ENCODE measurements at places on chromosomes 2 and 18.

DNA sequence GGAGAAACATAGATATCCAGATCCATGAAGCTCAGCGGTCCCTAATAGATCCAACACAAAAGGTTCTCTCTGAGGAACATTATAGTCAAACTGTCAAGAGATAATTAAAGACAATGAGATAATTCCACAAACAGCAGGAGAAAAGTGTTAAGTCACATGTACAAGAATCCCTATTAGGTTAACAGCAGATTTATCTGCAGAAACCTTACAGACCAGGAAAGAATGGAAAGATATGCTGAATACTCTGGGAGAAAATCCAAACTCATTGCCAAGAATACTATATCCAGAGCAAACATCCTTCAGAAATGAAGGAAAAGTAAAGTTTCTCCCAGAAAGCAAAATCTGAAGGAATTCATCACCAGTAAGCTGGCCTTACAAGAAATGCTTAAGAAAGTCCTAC is 10.8 kb upstream of the KDM3A start:
- DNase-seq = no peak

DNA sequence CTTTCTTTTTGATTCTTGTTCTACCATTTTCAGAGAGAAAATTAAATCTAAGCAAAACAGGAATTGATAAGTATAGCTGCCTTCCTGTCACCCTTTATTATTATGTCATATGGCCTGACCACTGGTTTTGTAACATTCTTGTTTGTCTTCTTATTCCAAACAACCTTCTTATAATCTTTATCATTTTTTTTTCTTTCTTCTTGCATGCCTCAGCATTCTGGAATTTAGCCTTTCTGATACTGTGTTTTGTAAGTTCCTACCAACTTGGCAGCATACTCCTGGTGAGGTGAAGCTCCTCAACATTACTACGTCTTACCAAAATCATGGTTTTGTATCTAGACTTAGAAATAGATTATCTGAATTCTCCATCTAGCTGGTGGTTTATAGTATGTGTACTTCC is 199.2 kb downstream of the CAMKMT start:
- DNase-seq = no peak

- no peak for DNase-seq
Measured at GRCh38 chr2:64763126-64763525, 109.4 kb upstream of the SERTAD2 start.

DNA sequence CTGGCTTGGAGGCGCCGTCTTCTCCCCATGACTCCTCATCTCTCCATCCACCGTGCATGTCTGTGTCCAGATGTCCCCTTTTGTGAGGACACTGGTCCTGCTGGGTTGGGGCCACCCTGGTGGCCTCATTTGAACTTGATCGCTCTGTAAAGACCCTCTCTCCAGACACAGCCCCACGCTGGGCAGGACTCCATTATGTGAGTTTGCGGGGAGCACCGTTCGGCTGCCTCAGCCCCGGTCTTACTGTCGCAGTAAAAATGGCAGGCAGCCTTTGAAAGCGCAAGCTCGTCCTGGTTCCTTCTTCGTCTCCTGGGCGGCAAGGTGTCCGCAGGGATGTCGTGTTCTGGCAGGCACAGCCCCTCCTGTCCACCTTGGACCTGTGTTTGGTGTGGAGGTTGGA is 17.7 kb downstream of the NFATC1 start:
- no peak for DNase-seq

GRCh38 chr2:8368463-8368862 is 313.4 kb upstream of the ID2 start:
- DNase-seq = no peak

DNA sequence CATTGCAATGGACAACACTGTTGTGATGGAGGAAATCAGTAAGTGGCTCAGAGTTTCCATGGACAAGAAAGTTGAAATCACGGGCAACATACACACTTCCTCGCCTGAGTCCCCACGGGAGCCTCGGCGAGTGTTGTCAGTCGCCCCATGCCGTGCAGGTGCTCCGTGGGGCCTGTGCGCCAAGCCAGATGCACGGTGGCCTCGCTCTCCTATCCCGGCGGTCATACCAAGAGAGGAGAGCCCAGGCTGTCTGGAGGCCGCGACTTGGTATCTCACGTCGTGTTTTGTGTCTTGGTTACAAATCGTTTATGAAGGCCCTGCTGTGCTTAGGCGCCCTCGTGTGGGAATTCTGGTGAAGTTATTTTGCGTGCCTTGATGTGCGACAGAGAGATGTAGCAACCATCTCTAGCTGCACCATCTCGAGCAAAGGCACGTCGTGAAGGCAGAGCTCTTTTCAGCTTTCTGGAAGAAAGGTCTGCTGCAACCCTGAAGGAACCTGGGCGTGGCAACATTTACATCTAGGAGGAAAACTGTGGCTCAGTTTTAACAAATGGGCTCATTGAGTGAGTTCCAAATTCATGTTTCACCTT is 21.8 kb downstream of the ATG4B start:
- DNase-seq = no peak

DNA sequence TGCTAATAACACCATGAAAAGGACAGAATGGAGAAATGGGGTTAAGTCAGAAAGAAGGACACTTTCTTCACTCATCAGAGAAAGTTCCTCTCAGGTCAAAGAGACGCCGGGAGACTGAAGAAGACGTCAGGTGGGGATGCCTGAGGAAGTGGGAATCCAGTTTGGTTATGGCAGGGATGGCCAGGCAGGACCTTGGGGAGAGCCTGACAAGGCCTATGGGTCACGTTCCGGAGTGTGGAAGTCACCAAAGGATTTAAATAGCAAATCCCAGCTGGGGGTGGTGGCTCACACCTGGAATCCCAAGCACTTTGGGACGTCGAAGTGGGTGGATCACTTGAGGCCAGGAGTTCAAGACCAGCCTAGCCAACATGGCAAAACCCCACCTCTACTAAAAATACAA is 432.7 kb upstream of the SMIM21 start:
- no peak for DNase-seq

- DNase-seq = no peak
Measured at GRCh38 chr2:237896507-237896892, 37.1 kb downstream of the RAMP1 start.

DNA sequence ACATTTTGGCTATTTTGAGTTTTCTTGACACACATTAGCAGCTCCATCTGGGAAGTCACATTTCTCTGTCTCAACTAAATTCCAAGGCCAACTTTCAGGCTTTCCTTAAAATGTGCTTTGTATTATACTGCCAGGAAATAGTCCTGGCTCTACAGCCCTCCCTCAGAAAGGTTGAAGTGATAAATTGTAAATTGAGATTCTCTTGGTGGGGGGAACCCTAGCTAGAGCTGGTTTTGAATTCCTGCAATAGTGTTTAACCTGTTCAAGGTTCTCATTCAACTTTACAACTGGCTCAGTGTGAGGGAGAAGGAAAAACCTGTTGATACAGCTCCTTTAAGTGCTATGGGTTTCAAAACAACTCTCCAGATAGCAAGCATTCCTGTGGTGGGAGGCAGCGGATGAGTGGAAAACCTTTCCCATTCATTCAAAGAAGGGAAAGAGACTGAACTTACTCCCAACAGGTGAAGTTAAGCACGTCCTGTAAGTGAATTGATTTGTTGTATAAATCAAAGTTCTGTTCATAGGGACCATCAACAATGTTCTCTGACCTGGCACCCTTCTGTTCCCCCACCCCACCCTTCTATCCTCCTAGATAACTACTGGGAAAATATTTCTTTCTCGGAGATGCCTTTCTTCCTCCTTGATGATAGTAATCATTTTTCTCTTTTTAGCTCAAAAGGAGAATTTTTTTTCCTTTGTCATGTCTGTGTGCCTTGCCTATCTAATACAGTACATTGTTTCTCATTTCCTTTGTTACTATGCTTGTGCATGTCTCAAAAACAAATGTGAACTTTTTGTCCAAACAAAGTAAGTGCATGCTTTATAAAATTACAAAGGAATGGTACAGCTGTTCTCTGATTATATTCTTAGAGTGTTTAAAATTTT is 44.2 kb upstream of the SLC39A10 start:
- DNase-seq = no peak

DNA sequence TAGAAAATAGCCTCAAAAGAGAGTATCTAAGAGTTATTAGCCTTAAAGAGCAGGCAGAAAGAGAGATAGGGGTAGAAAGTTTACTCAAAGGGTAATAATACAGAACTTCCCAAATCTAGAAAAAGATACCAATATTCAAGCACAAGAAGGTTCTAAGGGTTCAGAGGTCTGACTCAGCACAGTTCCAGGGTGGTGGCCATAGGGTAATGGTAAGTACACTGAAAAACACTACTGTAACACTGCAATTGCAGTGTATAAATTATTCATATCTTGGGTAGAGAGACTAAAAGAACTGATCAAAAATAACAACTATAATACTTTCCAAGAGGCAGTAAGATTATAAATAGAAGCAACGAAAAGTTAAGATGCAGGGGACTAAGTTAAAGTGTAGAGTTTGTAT is 115.2 kb downstream of the ROCK1 start:
- DNase-seq = no peak

DNA sequence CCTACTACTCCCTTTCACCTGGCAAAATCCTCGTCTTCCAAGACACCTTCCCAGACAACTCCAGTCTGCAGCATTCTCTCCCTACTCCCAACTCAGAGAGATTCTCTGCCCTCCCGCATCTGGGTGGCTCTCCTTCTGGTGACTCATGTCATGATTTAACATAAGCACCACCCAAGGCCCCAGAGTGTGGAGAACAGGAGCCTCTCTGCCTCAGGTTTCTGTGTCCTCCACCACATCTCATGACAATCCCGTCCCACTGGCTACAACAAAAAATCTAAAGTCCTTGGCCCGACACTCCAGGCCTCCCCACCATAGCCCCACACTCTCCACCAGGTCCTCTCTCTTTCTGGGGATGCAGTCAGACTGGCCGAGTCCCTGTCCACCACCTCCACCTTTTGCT is 197.1 kb downstream of the BCL11A start:
- no peak for DNase-seq

DNA sequence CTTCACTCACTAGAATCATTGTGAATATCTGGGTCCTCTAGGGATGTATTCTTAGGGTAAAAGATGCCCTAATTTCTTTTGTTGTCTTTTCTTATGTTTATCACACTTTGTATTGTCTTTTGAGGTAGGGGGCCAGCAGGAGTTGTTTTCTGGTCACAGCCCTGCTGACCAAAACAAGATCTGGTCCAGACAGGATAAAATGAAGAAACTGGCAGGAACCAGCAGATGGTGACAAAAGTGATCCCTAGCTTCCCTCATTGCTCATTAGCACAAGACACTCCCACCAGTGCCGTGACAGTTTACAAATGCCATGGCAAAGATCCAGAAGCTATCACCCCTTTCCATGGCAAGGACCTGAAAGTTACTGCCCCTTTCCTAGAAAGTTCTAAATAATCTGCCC is 81.7 kb upstream of the CCDC85A start:
- no peak for DNase-seq

- no peak for DNase-seq
Measured at GRCh38 chr2:37985333-37985732, 60.2 kb downstream of the RMDN2 start.

- DNase-seq = no peak
Measured at GRCh38 chr2:64207573-64207972, 63.4 kb upstream of the PELI1 start.

DNA sequence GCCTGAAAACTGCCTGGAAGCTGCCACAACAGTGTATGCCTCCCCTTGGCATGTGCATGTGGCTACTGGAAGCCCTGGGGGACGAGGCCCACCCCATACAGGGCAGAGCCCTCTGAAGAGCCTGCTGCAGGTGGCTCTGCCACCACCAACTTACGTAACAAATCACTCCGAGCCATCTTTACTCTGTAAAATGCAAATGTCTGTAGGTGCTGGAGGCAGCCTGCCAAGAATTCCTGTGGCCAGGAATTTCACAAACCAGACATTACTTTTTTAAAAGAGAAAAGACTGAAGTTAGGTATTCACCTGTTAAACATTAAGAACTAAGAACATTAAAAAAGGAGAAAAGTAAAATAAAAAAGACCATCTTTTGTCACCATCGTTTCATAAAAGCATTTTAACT is 106.3 kb downstream of the GPR39 start:
- no peak for DNase-seq

GRCh38 chr2:212495046-212495445 is 43.6 kb downstream of the ERBB4 start:
- DNase-seq = no peak

GRCh38 chr2:203559641-203560040 is 24.5 kb upstream of the RAPH1 start:
- no peak for DNase-seq

DNA sequence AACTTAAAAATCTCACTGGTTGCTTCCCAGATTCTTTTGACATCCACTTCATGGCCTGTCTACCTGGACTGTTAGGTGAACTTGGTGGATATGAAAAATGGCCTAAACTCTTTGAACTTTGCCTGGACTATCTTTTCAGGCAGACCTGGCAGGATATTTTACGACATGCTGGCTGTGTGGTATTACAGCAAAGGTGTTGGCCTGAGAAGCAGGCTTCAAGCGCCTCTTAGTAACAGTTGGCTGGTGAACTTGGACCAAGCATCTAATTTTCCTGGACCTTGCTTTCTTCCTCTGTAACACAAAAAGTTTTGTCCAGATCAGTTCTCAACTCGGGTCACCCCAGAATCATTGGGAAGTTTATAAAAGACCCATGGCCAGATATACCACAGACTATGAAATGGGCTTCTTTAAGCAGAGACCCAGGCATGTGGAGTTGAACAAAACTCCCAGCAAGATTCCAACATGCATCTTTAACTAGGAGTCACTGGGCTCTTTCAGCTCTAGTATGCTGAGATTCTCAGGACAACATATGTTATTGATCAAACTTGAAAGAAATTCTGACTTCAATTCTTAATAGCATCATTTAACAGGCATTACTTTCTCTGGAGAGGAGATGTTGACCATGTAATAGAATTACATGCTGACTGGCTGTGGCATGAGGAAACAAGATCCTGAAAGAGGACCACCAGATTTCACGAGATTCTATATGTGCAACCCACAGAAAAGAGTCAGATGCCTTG is 4.4 kb downstream of the LYPD1 start:
- no peak for DNase-seq

- DNase-seq = no peak
Measured at GRCh38 chr2:215653344-215654030, 217.6 kb upstream of the FN1 start.

DNA sequence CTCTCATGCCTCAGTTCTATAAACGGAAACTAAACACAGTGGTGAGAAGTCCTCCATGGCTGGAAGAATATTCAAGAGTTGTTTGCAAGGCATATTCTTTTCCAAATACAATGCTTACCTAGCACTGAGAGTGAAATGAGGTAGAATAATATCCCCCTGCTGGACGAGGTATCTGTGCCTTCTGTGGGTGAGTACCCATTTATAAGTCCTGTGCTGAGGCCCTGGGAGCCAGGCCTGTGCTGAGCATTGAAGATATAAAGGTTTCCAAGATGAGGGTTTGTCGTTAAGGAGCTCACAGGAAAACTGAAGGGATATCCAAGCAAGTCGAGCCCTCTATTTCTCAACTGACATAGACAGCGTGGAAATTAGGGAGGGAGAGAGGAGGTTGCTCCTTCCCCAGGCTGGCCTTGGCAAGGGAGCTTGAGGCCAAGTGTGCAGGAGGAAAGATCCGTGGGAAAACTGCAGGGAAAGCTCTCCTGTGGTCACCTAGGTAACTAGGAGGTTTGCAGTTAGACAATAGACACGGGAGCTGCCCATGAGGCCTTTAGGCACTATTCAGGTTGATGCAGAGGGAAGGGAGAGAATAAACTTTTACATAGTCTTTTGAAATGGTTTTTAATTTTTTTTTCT is 17.6 kb downstream of the PTPRM start:
- no peak for DNase-seq
